Stimulated activated CD8-positive, alpha-beta memory T cell treated with anti-CD3 and anti-CD28 coated beads, Interleukin-2, amount 100 ng/mL, for 48 hours (primary cell): ENCODE measurements at places on chromosomes 13 and 19.

GRCh38 chr19:29665826-29666577 is 741 bp downstream of the PLEKHF1 start:
- DNase-seq: no peak

DNA sequence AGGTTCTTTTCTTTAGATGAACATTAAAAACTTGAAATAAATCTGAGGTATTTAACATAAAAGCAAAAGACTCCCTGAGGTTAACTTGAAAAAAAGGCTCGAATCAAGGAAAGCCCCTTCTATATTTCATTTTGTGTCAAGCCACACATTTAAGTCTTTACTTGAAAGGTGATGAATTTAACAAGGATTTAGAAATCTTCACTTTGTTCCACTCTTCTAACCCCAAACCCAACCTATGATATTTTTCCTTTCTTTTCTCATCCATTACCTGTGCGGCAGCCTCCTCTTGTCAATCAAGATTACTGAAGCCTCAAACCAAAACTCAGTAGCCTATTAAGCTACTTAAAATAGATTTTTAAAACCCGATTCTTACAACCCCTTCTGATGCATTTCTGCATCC is 33.8 kb downstream of the MIPEP start:
- DNase-seq: no peak

- DNase-seq: no peak
Measured at GRCh38 chr13:113495494-113496210, 5.1 kb upstream of the DCUN1D2 start.

DNA sequence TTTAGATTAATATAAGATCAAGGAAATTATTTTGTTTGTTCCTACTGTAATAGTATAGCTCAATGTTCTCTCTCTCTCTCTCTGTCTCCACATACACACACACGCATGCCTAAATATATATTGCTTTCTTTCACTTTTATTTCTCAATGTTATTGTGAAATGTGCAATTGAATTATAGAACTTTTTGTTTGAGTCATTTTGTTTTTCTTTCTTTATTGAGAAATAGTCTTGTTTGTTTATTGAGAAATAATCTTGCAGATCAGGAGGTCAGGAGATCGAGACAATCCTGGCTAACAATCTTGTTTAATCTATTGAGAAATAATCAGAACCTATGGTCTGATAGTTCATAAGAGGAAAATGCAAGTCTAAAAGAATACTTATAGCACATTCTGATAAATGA is 1581.3 kb downstream of the EFNB2 start:
- no peak for DNase-seq

DNA sequence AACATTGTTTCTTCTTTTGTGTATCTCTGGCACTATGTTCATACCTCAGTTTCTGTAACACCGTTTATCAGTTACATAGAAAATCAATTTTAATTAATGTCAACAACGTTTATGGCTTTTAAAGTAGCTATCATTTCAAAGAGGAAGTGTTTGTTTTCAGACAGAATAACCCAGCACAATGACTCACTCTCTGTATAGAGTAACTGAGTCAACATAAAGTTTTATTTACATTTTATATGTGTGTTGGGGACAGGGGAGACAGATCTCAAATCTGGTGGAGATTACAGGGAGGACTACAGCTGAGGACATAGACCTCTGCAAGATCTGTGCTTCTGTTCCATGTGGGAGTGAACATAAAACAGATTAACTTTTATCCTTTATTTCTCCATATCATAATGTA is 2590.1 kb downstream of the PCDH9 start:
- no peak for DNase-seq

DNA sequence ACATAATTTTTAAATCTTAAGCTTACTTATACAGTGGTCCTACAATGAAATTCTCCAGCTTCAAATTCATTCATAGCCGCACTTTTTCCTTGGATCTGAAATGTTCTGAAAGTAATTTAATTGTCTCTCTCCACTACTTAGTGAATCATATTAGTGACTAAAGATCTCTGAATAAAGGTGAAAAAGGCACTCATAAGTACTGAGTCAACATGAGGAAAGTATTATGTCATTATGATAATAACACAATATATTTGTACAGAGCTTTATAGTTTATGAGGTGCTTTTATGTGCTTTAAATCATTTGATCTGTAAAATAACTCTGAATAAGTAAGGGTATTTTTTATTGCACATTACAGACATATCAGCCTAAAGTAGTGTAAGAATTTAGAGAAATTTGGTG is 628.2 kb upstream of the SLITRK5 start:
- no peak for DNase-seq

DNA sequence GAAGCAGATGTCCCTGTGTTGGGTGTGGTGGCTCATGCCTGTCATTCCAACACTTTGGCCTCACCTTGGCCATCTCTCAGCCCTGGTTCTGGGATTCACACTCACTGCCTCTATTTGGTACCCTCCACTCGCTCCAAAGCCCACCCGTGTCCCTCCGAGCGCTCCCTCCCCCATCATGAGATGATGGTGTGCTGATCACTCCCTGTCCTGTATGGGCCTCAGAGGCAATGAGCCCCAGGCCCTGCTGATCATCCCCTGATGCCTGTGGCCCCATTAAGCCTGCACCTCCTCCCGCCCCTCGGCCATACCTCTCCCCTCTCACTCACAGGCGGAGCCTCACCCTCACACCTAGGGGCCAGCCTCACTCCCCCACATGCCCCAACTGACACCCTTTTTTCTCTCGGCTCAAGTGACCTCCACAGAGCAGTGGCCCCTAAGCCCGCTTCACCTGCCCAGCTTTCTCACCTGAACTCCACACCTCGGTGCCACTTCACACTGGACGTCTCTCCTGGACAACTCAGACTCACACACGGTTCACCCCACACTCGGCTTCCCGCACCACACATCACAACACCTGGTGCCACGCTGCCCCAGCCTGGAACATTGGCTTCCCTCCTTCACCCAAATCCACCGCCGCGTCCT is 114.5 kb downstream of the STK24 start:
- no peak for DNase-seq

- no peak for DNase-seq
Measured at GRCh38 chr13:27266917-27267316, 3.7 kb upstream of the RASL11A start.
